Left renal cortex interstitium (tissue), 4 donors: ENCODE measurements at places on chromosomes 2 and 18. TPM values are rescaled to one million over a fixed set of nuclear protein-coding genes. Genes with fewer than 3 reads are reported as not detected.

ST8SIA5 gene
- 0.31 TPM for polyA plus RNA-seq

PROM2 gene
- 36.1 TPM for polyA plus RNA-seq

LIMS4 gene
- polyA plus RNA-seq: 1.1 TPM

CLHC1 gene
- 22.1 TPM for polyA plus RNA-seq
